Hippocampal formation (tissue), 2 donors: ENCODE measurements at places on chromosomes 3 and 15.
A peak's percentile ranks its signal among the peaks of the same experiment; 100 is the strongest.

GRCh38 chr15:60916032-60916678 is 312.9 kb downstream of the RORA start:
- DNase-seq = no peak

- no peak for DNase-seq
Measured at GRCh38 chr15:39852250-39852649, 67.8 kb downstream of the GPR176 start.

DNA sequence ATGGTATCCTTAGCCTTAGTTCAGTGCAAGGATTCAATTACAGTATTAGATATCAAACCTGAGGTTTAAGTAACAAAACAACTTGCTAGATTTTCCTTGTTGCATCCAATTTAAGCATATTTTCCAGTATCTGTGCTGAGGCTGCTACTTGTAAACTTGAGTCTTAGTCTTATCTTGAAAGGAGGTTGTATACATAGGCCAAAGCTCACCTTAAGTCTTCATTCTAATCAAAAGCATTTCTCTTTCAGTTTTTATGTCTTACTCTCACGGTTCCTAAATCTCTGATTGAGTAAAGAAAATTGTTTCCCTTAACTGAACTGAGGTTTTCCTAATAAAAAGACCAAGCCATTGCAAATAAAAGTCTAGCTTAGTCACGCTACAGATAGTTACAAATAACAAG is 52.6 kb downstream of the U2SURP start:
- no peak for DNase-seq

DNA sequence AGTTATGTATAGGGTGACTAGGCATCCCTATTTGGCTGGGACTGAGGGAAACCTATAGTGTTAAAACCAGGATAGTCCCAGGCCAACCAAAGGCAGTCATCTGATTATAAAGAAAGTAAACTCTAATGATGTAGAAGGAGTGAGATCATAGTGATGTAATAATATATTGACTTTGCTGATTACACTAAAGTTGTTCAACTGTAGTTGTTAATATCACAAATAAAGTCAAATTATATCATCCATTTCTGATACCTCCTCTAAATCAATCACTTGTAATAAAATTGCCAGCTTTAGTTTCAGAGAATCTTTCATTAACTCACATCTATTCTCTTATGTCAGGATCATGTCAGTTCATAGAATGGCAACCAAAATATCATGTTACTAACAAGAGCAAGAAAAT is 98.6 kb downstream of the FOXB1 start:
- DNase-seq = no peak

GRCh38 chr15:70854666-70854976 is 664 bp upstream of the LARP6 start:
- DNase-seq = peak; percentile 58
